Skin of body (tissue), 3 donors: ENCODE measurements at places on chromosomes 6 and 20. TPM values are rescaled to one million over a fixed set of nuclear protein-coding genes. Genes with fewer than 3 reads are reported as not detected.

- DNase-seq: peak; percentile 91
Measured at GRCh38 chr6:19180348-19181072, 656.7 kb upstream of the ID4 start.

GRCh38 chr6:7769702-7770101 is 43.8 kb downstream of the BMP6 start:
- DNase-seq: no peak

DNA sequence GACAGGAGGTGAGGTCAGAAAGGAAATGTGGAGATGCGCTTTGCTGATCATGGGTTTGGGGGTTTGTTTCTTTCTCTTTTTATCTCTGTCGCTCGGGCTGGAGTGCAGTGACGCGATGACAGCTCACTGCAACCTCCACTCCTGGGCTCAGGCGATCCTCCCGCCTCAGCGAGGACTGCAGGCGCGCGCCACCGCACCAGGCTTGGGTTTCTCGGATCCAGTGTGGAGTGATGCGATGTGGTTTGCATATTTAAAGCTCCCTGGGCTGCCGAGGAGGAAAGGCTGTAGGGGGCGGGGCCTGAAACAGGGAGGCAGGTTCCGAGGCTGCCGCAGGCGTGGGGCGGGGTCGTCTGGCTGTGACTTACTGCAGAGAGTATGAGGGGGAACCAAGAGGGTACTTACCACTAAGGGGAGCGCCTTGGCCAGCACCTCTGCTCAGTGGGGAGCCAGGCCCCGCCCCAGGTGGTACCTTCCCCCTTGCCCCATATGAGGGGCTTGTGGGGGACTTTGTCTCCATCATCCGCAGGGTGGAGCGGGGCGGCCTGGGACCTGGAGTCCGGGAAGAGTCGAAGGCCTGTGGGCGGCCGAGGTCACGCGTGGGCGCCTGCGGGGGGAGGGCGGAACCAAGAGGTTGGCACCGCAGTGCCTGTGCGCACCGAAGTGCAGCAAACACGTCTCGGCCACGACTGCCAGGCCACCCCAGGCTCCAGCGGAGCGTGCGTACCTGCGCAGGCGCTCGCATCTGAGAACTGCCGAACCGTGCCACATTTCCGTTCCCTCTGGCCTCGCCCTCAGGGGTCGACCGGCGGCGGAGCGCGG is 12.7 kb upstream of the BAK1 start:
- DNase-seq: no peak

DNA sequence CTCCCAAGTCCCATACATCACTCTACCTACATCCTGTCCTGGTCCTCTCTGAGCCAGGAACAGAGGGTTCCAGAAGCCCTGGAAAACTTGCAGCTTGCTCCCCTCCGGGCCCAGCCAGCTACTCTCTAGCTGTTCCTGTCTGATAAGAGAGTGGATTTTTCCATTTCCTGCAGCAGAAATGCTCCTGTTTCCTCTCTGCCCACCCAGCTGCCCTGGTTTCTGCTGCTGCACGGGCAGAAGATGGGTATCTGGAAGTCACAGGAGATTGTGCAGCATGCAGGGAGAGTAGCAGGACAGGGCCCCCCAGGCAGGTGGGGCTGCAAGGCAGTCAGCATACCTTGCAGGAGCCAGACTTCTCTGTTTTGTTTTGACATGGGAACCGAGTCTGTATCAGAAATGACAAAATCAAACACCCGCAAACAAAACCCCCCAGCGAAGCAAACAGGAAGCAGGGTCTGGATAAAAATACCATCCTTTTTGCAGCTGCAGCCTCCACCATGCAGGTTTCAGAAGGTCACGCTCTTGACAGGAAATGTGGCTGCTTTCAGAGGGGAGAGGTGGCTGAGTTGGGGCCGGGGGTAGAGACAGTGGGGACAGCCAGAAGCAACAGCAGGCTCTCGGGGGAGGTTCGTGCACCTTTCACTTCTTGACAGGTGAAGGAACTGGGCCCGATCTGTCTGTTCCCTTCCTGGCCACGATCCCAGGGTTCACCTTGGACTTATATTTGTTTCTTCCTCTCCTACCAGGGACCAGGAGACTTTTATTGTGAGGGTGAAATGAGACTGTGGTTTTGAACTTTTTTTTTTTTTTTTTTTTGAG is 50.8 kb upstream of the FAM83D start:
- no peak for DNase-seq

- DNase-seq: no peak
Measured at GRCh38 chr6:166862287-166862977, 93.9 kb downstream of the RNASET2 start.

ZNF343 gene
- total RNA-seq: 17.4 TPM

DNA sequence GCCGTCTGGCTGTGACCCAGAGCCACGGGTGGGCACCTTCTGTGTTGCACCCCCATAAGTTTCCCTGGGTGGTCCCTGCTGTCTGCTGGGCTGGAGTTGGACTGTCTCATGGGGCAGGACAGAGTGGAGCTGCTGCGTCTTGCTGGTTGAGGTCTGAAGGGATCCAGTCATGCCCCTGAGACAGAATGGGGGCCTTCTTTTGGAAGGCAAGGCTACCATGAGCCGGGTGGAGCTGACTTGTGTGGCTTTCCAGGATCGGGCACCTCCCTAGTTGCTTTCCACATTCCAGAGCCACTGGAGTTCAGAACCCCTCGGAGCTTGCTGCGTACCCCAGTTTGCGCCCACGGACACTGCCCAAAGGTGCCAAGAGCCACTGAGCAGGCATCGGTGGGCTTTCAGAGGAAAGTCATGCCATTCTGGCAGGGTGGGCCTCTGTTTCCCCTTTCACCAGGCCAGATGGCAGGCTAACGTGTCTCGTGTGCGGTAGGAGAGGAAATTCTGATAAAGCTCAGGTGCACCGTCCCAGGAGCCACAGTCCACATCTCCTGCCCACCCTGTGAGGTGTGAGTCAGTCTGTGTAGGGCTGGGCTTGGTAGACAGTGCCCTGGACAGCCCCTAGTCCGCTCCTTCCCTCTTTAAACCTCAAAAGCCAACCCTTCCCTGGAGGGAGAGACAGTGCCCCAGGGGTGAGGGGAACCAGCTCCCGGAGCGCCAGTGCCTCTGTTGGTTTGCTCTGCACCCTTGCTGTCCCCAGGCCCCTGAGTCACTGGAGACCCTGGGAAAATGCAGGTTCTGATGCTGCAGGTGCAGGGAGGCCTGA is 125.3 kb downstream of the SYCP2 start:
- no peak for DNase-seq

IER3 gene
- total RNA-seq: 33.0 TPM
